ENCODE measurements at places on chromosomes 1 and 21. TPM values are rescaled to one million over a fixed set of nuclear protein-coding genes. Genes with fewer than 3 reads are reported as not detected.

SAMD11 gene
- 53.9 TPM for total RNA-seq

OLFML3 gene
- 12.9 TPM for total RNA-seq

ALG6 gene
- total RNA-seq: 22.6 TPM

DNA sequence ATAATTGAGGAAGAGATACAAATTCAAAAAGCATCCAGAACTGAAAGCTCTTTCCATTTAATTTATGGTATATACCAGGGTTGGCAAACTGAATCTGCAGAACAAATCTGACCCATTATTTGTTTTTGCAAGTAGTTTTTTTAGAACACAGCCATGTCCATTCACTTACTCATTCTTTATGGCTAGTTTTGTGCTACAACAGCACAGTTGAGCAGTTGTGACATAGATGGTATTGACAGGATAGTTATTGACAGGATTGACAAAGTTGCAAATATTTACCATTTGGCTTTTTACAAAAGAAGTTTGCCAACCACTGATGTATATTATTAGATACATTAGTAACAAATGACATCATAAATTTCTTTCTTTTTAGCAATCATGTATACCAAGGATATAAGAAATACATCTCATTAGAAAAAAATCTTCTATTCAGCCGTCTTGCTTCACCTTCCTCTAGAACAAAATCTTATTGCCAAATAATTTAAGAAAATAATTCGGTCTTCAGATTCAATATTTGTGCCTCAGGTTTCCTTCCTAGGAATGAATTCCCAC, 9.4 kb downstream of the ADAMTS1 start:
- H3K4me3 ChIP-seq: no peak overlapping the region
- H3K4me1 ChIP-seq: no peaks in the 10 kb centered on the region
- DNase-seq: no peak
- H3K27ac ChIP-seq: no peak overlapping the region
- H3K27me3 ChIP-seq: no peaks in the 10 kb centered on the region

EPHX1 gene
- 41.5 TPM for total RNA-seq

- peak; percentile 80 for DNase-seq
- peaks cover 6% of the 10 kb centered on the region for H3K4me1 ChIP-seq
- peak overlapping the region; percentile 70 for H3K4me3 ChIP-seq
- peaks cover 3% of the 10 kb centered on the region for H3K27me3 ChIP-seq
Measured at GRCh38 chr1:212558693-212559480, 49.7 kb upstream of the ATF3 start.

DNA sequence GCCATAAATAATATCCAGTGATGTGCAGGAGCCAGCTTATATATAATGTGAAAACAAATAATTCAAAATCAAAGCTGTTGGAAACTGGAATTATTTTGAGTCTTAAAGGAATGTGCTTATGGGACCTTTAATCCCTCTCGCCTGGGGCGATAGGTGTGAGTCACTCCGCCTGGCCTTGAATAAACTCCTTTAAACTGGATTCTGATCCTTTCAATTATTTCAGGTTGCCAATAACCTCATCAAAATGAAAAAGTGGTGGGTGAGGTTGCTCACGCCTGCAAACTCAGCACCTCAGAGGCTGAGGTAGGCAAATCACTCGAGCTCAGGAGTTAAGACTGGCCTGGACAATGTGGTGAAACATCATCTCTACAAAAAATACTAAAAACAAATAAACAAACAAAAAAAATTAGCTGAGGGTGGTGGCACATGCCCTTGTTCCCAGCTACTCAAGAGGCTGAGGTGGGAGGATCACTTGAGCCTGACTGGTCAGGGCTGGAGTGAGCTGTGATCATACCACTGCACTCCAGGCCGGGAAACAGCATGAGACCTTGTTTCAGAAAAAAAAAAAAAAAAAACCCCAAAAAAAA, 11.4 kb upstream of the SLC2A5 start:
- H3K4me3 ChIP-seq: no peak overlapping the region
- H3K4me1 ChIP-seq: peaks cover 21% of the 10 kb centered on the region
- no peak for DNase-seq
- no peaks in the 10 kb centered on the region for H3K36me3 ChIP-seq
- H3K27me3 ChIP-seq: peaks cover 4% of the 10 kb centered on the region

CASZ1 gene
- 28.5 TPM for total RNA-seq

GRCh38 chr21:45050345-45050796, 24.0 kb upstream of the ADARB1 start:
- peaks cover 14% of the 10 kb centered on the region for H3K27me3 ChIP-seq
- no peaks in the 10 kb centered on the region for H3K36me3 ChIP-seq
- no peak overlapping the region for H3K4me3 ChIP-seq
- DNase-seq: no peak
- H3K4me1 ChIP-seq: peaks cover 3% of the 10 kb centered on the region

DNA sequence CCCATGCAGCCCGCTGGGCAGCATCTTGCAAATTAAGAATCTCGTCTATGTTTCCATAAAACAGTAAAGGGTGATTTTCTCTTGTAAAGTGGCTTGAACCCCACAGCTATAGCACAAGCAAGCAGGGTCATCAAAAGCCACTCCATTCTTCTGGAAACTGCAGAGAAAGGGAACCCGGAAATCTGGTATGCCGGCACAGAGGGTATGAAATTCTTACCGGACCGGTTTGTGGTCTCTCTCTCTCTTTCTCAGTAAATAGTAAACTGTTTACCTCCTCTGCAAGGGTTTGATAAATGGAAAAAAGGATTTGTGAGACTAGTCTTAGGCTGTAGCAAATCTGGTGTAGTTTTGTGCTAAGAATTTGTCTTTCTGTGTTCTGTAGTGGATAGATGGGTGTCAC, 2.7 kb upstream of the ADSS2 start:
- peaks cover 7% of the 10 kb centered on the region for H3K36me3 ChIP-seq
- H3K4me3 ChIP-seq: peak overlapping the region; percentile 46
- peak overlapping the region; percentile 94 for H3K27ac ChIP-seq
- no peak for DNase-seq

DNA sequence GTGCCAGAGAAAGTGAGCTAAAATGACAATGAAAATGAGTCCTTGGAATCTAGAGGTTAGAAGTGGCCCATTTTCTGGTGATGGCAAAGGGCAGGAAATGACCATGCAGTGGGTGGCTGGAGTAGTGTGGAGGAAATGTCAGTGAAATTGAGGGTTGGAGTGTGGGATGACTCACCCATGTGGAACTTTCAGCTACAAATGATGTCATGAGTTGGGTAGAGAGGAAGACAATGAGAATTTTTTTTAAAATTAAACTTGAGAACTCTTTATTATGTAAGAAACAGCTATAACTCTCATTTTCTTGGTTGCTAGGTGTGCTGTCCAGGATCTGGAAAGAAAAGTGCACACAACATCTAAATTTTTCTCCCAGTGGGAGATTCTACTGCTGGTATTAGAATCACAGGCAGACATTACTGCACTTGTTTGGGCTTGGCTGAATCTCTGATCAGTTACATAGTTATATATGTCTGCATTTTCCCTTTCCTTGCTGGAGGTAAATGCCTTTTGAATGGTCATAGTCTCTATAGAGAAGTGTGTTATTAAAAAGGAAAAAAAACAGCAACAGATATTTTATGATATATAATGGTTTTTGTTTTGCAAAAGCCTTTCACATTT, 56.8 kb upstream of the GNG12 start:
- peaks cover 6% of the 10 kb centered on the region for H3K27me3 ChIP-seq
- no peak overlapping the region for H3K4me3 ChIP-seq
- peaks cover 5% of the 10 kb centered on the region for H3K4me1 ChIP-seq
- no peaks in the 10 kb centered on the region for H3K36me3 ChIP-seq
- H3K27ac ChIP-seq: no peak overlapping the region

OSCP1 gene
- 21.0 TPM for total RNA-seq

GRCh38 chr1:173608503-173609216, 5.8 kb upstream of the SLC9C2 start:
- no peak overlapping the region for H3K27ac ChIP-seq
- H3K4me3 ChIP-seq: no peak overlapping the region
- H3K36me3 ChIP-seq: peaks cover 6% of the 10 kb centered on the region
- H3K27me3 ChIP-seq: no peaks in the 10 kb centered on the region
- H3K4me1 ChIP-seq: peaks cover 2% of the 10 kb centered on the region

- H3K27me3 ChIP-seq: no peaks in the 10 kb centered on the region
- DNase-seq: no peak
- H3K4me1 ChIP-seq: peaks cover 40% of the 10 kb centered on the region
- no peak overlapping the region for H3K27ac ChIP-seq
Measured at GRCh38 chr1:211750599-211750998, 75.2 kb upstream of the NEK2 start.

GRCh38 chr1:44300852-44301251, 54.2 kb downstream of the ERI3 start:
- H3K27me3 ChIP-seq: no peaks in the 10 kb centered on the region
- DNase-seq: no peak
- H3K4me3 ChIP-seq: no peak overlapping the region
- no peak overlapping the region for H3K27ac ChIP-seq
- peaks cover 21% of the 10 kb centered on the region for H3K4me1 ChIP-seq
- H3K36me3 ChIP-seq: peaks cover 28% of the 10 kb centered on the region

KISS1 gene
- not detected for total RNA-seq

SAMSN1 gene
- not detected for total RNA-seq

- H3K4me3 ChIP-seq: no peak overlapping the region
- DNase-seq: no peak
- H3K27ac ChIP-seq: no peak overlapping the region
Measured at GRCh38 chr1:177227978-177228692, 57.4 kb downstream of the BRINP2 start.

ZNF124 gene
- total RNA-seq: 273 TPM

S100A7 gene
- total RNA-seq: not detected

DNA sequence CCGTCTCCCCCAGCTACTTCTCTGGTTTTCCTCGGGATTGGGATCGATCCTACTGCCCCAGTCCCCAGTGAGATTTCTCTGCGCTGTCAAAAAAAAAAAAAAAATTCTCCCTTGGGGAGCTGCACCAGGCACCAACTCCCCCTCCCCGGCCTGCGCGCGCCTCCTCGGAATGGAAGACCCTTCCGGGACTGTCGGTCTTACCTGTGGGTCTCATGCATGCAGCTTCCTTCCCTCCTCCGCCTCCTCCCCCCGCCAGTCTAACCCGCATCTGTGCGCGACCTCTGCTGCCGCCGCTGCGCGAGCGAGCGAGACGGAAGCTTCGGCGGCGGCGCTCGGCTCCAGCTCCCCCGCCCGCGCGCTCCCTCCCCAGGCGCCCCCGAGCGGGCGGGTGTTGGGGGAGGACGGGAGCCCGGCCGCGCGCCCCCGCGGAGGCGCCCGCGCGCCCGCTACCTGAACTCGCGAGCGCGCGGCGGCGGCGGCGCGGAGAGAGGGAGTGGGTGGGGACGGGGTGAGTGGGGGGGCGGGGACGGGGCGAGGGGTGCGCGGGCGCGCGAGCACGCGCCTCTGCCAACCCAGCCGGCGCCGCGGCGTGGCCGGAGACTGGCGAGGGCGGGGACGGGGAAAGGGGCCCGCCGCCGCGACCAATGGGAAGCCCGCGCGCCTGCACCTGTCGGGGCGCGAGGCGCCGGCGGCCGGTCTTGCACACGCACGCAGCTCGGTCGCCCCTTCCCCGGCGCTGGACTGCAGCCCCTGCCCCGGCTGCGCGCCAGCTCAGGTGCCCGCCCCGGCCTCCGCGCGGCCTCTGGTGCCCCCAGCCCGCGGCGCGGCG, at the start of gene SUSD4:
Gene SUSD4, minus strand, starts transcription at position 321 of the 829 bp plus-strand sequence. CDS start 751 bp downstream, outside the sequence.
- DNase-seq: peak; percentile 59
- no peaks in the 10 kb centered on the region for H3K36me3 ChIP-seq

DNA sequence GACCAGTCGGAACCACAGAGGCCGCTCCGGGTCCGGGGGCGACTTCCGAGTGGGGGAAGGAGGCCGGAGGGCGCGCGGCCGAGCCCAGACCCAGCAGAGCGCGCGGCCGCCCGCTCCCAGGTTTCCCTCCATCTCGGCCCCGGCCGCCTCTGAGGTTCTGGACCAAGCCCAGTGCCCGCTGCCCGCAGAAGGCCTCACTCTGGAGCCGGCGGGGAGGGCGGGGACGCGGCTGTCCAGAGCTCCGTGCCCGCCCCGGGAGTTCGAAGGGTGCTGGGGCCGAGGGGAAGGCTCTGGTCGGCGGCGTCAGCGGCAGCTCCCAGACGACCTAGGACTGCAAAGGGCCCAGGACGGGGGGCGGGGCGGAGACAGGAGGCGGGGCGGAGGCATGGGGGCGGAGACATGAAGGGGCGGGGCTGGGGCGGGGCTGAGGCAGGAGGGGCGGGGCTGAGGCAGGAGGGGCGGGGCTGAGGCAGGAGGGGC, 48.0 kb upstream of the SLC19A1 start:
- no peaks in the 10 kb centered on the region for H3K36me3 ChIP-seq
- no peaks in the 10 kb centered on the region for H3K4me1 ChIP-seq
- peak; percentile 55 for DNase-seq
- H3K4me3 ChIP-seq: peak overlapping the region; percentile 45
- peaks cover 53% of the 10 kb centered on the region for H3K27me3 ChIP-seq
- no peak overlapping the region for H3K27ac ChIP-seq

KCNJ9 gene
- not detected for total RNA-seq

- no peaks in the 10 kb centered on the region for H3K36me3 ChIP-seq
- DNase-seq: no peak
- peak overlapping the region; percentile 85 for H3K4me3 ChIP-seq
- H3K4me1 ChIP-seq: peaks cover 10% of the 10 kb centered on the region
- no peaks in the 10 kb centered on the region for H3K27me3 ChIP-seq
Measured at GRCh38 chr1:233294913-233295236, 650 bp downstream of the PCNX2 start.

DNA sequence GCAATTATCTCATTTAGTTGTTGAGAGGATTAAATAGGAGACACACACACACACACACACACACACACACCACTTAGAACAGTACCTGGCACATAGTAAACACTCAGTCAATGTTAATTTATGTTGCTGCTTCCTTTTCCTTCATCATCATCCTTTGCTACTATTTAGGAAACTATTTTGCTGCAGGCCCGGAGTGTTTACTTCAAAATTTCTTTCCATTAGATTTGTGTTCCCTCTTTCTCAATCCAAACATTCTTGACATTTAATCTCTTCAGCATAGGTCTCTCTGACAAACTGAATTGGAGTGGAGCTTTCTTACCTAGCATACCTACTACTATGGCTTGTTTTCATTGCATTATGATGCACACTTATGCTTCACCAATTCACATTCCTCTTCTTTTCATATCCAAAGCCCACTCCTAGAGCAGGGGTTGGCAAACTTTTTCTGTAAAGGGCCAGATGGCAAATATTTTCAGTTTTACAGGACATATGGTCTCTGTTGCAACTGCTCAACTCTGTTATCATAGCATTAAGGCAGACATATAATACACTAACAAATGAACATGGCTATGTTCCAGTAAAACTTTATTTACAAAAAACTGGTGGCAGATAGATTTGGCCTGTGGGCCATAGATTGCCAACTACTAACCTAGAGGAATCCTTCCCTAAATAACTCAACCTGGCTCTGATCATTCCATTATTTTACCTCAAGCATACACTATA, 49.5 kb downstream of the SCMH1 start:
- peaks cover 7% of the 10 kb centered on the region for H3K36me3 ChIP-seq
- no peak overlapping the region for H3K27ac ChIP-seq
- peaks cover 3% of the 10 kb centered on the region for H3K4me1 ChIP-seq

LDLRAD1 gene
- 0.84 TPM for total RNA-seq

- no peaks in the 10 kb centered on the region for H3K4me1 ChIP-seq
- no peaks in the 10 kb centered on the region for H3K36me3 ChIP-seq
- H3K27ac ChIP-seq: no peak overlapping the region
- no peak overlapping the region for H3K4me3 ChIP-seq
Measured at GRCh38 chr21:29961291-29962027, 21.7 kb upstream of the GRIK1 start.
